ENCODE measurements at places on chromosomes 1 and 21. TPM values are rescaled to one million over a fixed set of nuclear protein-coding genes. Genes with fewer than 3 reads are reported as not detected.

The CADM3 gene
- total RNA-seq: not detected

The KRTAP13-2 gene
- total RNA-seq: not detected

The RYR2 gene
- not detected for total RNA-seq

The LIN9 gene
- 12.1 TPM for total RNA-seq

The IL20 gene
- total RNA-seq: 0.25 TPM

The CD1E gene
- total RNA-seq: not detected

The FNBP1L gene
- 14.1 TPM for total RNA-seq

The F13B gene
- total RNA-seq: not detected

The RGS7 gene
- 0.37 TPM for total RNA-seq

The OR2M4 gene
- total RNA-seq: not detected

The UQCRHL gene
- total RNA-seq: 4.6 TPM

The TARS2 gene
- total RNA-seq: 13.3 TPM

The ALPL gene
- total RNA-seq: 410 TPM

The ISG15 gene
- total RNA-seq: 353 TPM

The GBP2 gene
- total RNA-seq: 78.2 TPM

The LCE1B gene
- total RNA-seq: not detected

The BRDT gene
- not detected for total RNA-seq

The SYT2 gene
- total RNA-seq: not detected

The PGLYRP3 gene
- total RNA-seq: not detected

The RGS8 gene
- not detected for total RNA-seq

The HAO2 gene
- not detected for total RNA-seq

The THBS3 gene
- 5.4 TPM for total RNA-seq

The LMOD1 gene
- total RNA-seq: 6.4 TPM
